ENCODE measurements at places on chromosomes 11 and 22.

GRCh38 chr11:64656862-64657261 is 65.8 kb downstream of the SLC22A12 start:
- no peak for DNase-seq

- DNase-seq: peak; percentile 28
Observed at GRCh38 chr11:114163830-114164401, 104.4 kb downstream of the ZBTB16 start.

DNA sequence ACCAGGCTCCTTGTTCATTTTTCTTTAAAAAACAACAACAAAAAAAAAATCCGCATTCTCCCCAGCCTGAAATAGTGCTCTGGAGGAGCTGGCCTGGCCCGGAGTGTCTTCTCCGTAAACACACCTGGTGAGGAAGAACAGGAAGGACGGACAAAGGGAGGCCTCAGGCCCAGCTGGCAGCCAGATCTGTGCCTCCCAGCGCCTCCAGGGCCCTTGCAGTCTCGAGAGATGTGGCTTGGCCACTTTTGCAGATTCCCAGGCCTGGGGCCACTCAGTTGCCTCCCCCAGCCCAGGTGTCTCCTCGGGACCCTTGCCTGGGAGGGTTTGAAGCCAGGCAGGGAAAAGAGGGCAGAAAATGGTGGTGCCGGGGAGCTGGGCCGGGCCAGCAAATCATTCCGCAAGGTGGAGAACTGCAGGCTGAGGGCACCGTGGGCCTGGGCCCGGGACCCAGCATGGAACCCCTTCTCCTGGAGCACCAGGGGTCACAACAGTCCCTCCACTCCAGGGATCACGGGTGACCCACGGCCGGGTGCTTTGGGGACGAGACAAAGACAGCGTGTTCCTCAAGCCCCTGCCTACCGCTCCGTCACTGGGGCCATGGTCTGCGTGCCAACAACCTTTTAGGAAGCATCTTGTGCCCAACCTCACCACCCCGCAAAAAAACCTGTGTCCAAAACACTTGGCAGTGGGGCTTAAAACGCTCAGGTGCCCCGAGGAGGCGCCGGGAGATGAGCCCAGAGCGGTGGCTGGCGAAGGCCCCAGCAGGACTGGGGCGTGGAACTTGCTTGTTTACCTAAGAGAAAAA is 67.1 kb upstream of the WNT7B start:
- no peak for DNase-seq

DNA sequence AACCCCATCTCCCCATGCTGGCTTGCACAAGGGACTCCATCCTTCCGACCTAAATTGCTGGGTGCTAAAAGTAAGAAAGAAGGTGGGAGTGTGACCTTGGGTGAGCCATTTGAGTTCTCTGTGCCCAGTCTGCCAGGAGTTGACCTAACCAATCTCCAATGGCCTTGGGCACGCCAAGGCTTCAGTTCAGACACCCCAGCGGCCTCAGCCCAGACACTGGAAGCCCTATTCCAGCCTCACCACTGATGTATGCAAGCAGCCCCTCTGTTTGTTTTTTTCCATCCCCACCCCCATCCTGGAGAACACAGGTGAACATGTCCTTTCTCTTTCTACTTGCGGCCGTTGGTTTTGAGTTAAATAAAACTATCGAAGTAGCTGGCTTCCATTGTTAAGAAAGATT is 31.9 kb downstream of the MYH9 start:
- no peak for DNase-seq

DNA sequence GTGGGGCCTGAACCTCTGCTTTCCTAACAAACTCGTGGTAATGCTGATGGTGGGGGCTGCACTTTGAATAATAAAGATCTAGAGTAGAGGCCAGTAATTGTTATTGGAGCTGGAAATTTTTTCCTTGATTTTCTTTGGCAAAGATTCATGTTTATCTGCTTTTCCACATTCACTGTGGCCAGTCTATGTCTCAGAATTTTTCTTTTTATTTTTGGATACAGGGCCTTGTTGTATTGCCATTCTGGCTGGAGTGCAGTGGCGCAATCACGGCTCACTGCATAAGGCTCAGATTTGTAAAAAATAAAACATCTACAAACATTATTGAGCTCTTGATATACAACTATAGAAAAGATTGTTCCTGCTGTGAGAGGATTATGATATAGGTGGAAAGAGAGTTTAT is 1.6 kb downstream of the TMEM135 start:
- DNase-seq: no peak

All from inflammatory macrophage treated with lipopolysaccharide for 4 hours (primary cell).